ENCODE measurements at places on chromosomes 2 and 18.
A peak's percentile ranks its signal among the peaks of the same experiment; 100 is the strongest.

- DNase-seq = peak; percentile 93
Observed at GRCh38 chr2:32484937-32485336, 128.1 kb downstream of the BIRC6 start.

DNA sequence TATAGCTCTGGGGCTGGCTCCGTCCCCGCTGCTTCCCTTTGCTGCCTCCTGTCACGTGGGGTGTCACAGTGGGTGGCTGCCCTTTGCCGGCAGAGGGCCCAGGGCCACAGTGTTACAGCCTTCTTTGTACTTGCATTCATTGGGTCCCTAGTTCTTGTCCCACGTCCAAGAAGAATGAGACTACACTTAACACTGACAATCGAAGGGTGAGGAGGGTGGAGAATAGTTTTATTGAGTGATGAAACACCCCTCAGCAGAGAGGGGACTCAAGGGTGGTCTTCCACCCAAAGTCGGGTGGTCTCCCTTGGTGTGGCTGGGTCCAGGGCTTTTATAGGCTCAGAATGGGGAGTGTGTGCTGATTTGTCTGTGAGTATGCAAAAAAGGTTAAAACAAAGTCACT, 1.9 kb downstream of the ATG4B start:
- DNase-seq = no peak

DNA sequence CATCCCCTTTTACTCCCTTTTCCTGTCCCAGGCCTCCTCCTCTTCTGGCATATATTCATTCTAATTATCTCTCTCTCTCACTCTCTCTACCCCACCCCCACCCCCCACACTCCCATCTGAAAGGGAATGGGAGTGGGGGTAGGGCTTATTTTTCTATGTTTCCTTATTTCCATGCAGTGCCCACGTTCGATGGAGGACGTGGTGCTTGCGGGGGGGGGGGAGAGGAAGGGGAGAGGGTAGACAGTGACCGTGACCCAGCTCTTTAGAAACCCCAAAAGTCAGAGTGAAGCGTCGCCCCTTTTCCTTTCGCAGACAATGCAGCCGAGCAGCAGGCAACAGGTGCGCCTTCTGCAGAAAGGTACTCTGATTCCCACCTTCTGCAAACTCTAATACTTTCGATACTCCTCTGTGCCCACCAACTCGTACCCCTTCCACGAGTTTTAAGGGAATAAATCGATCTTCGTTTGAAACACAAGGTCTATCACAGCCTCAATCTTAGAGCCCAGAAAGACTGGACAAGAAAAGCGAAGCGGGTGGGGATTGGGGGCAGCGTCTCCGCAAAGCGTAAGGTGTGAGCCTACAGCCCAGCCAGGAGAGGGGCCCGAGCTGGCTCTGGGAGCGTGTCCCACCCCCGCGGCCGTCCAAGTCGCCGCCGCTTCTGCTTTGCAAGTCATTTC, 891 bp upstream of the NR4A2 start:
- DNase-seq = peak; percentile 51

DNA sequence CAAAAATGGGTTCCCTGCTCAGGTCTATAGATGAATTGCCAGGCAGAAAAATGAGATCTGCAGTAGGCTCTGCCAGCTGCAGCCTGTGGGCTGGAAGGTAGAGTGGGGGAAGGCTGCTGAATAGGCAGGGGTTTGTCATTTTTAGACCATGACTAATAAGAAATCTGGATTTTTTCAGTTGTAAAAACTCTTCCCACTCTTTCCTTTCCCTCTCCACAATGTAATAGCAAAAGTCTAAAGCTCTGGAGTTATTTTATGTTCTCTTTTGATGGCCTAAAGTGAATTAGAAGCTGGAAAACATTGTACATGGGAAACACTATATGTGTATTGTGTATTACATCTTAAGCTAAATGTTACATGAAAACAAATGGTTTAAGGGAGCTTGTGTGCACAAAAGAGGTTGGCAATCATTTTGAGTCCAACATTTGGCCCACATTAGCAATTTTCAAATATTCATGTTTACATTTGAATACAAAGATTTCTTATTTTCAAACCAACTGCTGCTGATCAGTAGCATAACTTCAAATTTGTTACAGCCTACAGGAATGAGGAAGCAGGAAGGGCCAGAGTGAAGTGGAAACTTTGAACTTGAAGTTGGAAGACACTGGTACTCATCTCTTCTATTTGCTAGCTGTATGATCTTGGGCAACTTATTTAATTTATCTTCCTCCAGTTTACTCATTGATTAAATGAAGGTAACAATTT, 407.1 kb downstream of the SLC4A3 start:
- DNase-seq = peak; percentile 36

DNA sequence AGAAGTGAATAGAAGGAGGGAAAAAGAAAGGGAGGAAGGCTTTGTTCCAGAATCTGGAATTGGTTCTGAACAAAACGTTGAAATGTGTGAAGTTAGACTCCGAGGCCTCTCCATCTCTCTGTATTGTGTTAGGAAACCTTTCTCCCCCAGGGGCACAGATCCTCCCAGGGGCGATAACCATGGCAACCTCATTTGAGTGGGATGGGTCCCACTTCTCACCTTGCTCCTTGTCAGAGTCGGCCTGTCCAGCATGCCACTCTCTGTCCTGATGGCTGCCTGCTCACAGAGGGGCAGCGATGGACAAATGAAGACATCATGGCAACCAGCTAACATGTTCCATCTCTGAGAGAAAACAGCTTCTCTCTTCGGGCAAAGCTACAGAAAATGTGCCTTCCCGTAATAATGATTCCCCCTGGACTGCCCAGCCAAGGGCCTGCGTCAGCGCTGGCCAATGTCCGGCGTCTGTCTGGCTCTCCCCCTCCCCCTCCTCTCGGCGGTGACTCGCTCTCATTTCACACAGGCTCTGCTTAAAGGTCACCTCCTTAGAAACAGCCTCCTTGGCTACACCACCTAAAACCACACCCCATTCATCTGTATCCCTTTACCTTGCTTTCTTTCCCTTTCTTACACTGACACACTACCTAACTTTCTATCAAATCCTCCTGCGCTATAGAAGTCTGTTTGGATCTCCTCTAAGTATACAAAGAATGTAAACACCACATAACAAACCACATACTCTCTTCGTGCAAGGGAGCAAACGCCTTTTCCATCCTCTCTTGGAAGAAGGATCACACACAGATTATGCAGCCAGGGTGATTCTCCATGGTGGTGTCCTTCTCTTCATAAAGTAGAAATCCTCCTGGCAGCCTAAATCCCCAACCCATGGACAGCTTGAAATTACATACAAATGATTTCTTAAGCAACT, 32.1 kb upstream of the TTC39C start:
- DNase-seq = no peak
